ENCODE measurements at places on chromosomes 2 and 18.
A peak's percentile ranks its signal among the peaks of the same experiment; 100 is the strongest.

GRCh38 chr2:205357732-205358131, 324.6 kb upstream of the NRP2 start:
- no peak for DNase-seq

GRCh38 chr2:7773362-7774360, 856.4 kb downstream of the RNF144A start:
- peak; percentile 24 for DNase-seq

DNA sequence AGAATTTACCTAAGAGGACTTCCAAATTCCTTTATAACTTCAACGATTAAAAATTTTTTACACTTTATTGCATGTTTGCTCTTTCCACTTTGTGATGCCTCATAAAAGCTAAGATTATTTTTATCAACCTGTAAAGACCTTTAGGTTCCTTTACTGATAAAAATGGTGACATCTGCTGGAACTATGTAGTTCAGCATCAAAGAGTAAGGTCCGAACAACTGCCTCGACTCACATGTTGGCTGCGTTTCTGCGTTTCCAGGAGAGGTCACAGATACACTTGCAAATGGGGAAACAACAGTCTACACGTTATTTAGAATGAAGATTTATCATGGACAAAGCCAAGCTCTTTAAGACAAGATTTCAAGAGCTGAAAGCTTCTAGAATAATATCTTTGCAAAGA, 18.8 kb upstream of the TMX3 start:
- no peak for DNase-seq

- DNase-seq, result no peak
These were observed 905 bp upstream of the NUP35 start for GRCh38 chr2:183123117-183123958.

Measured in fibroblast of the aortic adventitia (primary cell).